Renal cortex interstitium (tissue), 15 donors: ENCODE measurements at places on chromosomes 5 and 9.
A peak's percentile ranks its signal among the peaks of the same experiment; 100 is the strongest.

GRCh38 chr5:1511048-1511447 is 12.7 kb downstream of the LPCAT1 start:
- DNase-seq: no peak

- no peak for DNase-seq
These were observed 337.4 kb upstream of the GRIA1 start for GRCh38 chr5:153153086-153153485.

GRCh38 chr9:107874137-107874536 is 384.6 kb upstream of the KLF4 start:
- DNase-seq: no peak

GRCh38 chr5:34841816-34842215 is 2.9 kb downstream of the TTC23L start:
- DNase-seq: no peak

GRCh38 chr9:98456156-98456613 is 200.7 kb upstream of the TBC1D2 start:
- DNase-seq: peak; percentile 19

GRCh38 chr5:163244445-163244987 is 192.9 kb upstream of the CCNG1 start:
- DNase-seq: no peak

- no peak for DNase-seq
These were observed 65.5 kb upstream of the PCSK5 start for GRCh38 chr9:75824816-75825568.

- no peak for DNase-seq
These were observed at the start of gene PCDHA11 for GRCh38 chr5:140868721-140869554. Gene PCDHA11, plus strand, starts transcription at chr5:140868957. Its CDS starts 147 bp downstream, at chr5:140869104.

GRCh38 chr9:91809581-91810285 is 140.3 kb downstream of the ROR2 start:
- DNase-seq: no peak

DNA sequence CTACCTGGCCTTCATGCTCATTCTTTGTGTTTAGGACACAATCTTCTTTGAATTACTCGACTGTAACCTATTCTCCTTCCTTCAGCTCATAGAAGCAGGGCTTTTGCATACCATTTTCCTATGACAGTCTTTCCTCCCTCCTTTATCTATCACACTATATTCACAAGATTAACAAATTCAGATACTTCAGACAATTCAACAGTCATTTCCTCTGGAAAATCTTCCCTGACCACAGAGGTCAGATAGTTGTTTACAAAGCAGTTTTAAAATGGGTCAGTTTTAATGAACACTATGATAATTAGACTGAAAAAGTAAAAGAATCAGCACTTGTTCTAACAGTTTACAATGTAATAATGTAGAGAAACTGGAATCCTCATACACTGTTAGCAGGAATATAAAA is 4.3 kb downstream of the CAAP1 start:
- DNase-seq: no peak

- DNase-seq: no peak
These were observed 619.4 kb downstream of the TLE1 start for GRCh38 chr9:81069923-81070322.

GRCh38 chr5:128498844-128499455 is 39.1 kb downstream of the FBN2 start:
- peak; percentile 51 for DNase-seq

DNA sequence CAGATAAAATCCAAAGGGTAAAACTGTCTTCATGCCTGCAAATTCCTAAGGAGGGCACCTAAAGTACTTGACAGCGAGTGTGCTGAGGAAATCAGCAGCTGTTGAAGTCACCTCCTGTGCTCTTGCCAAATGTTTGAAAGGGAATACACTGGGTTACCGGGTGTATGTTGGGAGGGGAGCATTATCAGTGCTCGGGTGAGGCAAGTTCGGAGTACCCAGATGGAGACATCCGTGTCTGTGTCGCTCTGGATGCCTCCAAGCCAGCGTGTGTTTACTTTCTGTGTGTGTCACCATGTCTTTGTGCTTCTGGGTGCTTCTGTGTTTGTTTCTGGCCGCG is 727 bp upstream of the ADRB2 start:
- DNase-seq: no peak

- DNase-seq: no peak
These were observed 4.9 kb downstream of the AKNA start for GRCh38 chr9:114382699-114383520.

DNA sequence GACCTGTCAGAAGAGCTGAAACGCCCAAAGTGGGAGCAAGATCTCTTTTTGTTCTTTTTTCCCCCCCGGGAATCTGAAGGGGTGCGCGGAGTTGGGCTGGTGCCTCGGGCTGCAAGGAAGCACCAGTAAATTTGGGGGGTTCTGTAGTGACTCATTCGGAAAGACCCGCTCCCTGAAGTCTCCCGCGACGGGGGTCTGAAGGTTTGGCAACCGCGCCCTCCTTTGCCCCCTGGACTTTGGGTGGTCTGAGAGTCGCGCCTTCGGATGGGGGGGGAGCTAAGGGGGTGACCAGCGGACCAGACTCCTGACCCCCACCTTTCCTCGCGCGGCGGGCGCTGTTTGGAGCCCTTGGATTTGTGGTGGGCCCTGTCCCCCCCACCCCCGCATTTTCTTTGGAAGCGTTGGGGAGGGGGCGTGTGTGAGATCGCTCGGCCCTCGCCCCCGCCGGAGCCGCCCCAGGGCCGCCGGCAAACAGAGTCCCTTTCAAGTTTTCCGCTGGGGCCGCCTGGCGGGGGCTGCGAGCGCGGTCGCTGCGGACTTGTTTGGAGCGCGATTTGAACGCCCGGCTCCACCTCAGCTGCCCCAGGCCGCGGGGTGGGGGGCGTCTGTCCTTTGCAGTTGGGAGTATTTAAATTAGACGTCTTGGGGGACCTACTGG is 2.0 kb downstream of the CXXC5 start:
- DNase-seq: no peak

GRCh38 chr5:74595143-74595925 is 45.2 kb downstream of the ENC1 start:
- DNase-seq: no peak

DNA sequence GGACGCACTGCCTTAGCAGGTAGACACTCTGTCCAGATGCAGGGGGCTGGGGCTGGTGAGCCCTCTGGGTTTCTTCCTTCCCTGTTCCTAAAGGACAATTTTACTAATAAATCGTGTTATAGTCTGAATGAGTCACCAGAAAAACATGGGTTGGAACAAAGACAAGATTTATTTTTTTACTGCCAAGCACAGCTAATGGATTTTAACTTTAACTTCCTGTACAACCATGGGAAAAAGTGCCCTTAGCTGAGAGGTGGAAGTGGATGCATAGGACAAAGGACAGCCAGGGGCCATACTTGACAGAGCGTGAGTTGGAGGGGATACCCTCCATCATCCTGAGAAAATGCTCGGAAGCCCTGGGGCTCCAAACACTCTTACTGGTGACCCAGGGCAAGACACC is 300.7 kb downstream of the MSX2 start:
- DNase-seq: no peak

DNA sequence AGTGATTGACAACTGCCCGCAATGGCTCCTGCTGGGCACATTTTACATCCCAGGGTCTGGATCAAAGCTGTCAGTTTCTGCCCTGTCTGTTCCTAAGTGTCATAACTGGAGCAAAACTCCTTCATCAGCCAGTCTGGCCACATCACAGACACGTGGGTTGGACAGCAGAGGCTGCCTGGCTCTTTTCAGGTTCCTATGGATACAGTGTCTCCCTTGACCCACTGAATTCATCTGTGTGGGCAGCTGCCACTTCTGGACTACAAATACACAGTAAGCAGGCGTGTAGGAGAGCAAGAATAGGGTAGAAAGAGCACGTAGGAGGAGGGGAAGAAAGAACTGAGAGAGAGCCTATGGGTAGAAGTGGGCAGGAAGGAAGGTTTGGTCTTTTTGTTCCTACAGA is 238.0 kb downstream of the ENC1 start:
- no peak for DNase-seq

GRCh38 chr5:153672347-153673090 is 182.0 kb downstream of the GRIA1 start:
- peak; percentile 1 for DNase-seq

DNA sequence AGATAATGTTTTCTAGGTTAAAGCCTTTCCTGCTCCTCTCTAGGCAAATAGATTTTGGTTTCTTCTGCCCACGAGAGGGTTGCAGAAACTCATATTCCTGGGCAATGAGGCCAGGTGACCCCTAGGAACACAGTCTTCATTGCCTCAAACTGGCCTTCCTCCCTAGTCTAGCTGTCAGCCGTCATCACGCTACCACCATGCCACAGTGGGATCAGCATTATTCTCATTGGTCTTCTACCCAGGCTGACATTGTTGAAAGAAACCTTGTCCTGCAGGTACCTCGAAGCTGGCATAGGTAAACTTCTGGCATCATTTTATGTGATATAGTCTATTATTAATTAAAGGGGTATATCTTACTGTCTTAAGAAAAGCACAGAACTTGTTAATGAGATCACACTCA is 51.1 kb downstream of the ELL2 start:
- no peak for DNase-seq

DNA sequence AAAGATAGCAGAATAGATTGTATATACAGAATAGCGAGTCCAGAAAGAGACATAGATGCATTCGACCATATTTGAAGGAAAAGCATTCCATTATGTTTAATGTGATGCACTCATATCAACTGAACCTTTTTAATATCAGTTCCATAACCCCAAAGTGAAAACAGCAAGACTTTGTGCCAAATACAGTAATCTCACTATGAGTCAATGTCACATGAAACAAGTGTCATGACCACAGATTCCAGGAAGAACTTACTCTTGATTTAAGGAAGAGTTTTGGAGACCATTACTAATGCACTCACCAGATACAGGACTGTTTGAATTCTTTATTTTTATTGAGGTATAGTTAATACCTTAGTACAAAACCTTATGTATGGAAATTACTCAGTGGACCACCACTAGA is 220.5 kb downstream of the SH3GL2 start:
- DNase-seq: no peak

GRCh38 chr9:128551657-128552152 is 682 bp upstream of the SPTAN1 start:
- DNase-seq: no peak

- no peak for DNase-seq
These were observed 27.1 kb upstream of the SLC6A19 start for GRCh38 chr5:1174122-1174936.

DNA sequence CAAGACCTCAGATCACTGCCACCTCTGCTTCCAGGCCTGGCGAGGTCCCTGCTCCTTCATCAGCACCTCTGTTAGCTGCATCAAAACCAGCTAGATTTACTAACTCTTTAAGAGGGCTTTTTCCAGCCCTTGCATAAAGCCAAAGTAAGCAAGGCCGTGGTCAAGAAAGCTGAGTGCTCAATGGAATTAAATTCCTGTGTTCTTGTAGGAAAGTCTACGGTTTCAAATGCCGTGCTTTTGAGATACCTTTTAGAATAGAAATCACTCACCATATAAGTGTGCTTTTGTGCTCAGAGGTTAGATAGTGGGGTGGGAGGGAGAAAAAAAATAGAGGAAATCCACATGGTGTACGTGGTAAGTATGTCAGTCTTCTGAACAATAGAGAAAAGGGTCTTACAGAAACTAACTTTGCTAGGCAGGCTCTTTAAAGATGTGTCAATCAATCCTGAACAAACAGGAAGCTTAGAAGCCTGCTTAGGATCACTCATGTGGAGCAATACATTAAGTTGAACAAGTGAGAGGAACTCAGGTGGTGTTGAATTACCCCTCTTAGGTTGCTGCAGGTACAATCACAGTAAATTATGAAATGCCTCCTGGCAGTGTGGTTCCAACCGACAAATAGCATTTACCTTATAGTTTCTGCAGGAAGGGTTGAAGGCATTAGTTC is 79.7 kb downstream of the SEMA6A start:
- no peak for DNase-seq

DNA sequence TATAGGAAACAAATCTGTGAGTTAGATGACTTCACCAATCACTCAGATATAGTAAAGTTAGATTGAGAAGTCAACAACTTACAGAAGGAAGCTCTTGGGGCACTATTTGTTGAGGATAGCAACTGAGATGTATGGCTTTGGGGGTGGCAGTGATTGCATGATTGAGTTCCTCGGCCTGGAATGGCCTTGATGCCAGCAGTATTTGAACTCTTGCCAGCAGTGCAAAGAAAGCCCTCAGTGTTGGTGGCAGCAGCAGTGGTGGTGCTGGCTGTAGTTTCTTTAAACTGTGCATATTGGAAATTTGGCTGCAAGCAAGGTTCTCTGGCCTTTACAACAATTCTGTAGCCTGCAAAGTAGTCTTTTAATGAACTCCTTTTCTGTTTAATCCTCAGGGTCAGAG is 41.4 kb upstream of the PJA2 start:
- DNase-seq: no peak

GRCh38 chr9:108224716-108225115 is 631.1 kb downstream of the ACTL7B start:
- DNase-seq: no peak

- no peak for DNase-seq
These were observed 55.7 kb downstream of the SHC3 start for GRCh38 chr9:89122949-89123348.

DNA sequence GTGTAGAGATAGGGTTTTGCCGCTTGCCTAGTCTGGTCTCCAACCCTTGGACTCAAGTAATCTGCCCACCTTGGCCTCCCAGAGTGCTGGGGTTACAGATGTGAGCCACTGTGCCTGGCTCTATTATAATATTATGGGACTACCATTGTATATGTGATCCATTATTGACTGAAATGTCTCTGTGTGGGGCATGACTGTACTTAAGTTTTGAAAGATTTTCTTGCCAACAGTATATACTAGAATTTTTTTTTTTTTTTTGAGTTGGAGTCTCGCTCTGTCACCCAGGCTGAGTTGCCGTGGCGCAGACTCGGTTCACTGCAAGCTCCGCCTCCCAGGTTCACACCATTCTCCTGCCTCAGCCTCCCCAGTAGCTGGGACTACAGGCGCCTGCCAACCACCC is 17.8 kb downstream of the SPIN1 start:
- DNase-seq: no peak

GRCh38 chr5:72210888-72211678 is 103.8 kb downstream of the MAP1B start:
- DNase-seq: no peak

DNA sequence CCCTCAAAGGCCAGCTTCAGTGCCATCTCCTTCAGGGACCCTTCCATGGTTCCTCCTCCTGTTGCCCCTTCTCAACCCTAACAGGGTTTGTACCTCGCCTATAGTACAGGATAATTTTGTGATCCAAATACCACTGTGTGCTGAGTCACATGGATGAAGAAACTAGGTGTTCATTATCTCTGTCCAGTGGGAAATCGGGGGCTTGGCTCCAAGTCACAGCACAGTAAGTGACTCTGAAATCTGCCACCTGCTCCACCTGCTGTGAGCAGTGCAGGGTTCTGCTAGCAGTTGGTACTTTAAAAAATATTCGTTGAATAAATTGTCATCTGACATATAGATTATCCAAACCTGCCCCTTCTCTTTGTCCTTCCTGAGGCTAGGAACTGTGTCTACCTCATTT is 123.2 kb upstream of the OTULINL start:
- DNase-seq: no peak

GRCh38 chr9:79759460-79759859 is 187.7 kb downstream of the TLE4 start:
- DNase-seq: no peak
